Testis (tissue), 5 donors: ENCODE measurements at places on chromosomes 5 and 9. TPM values are rescaled to one million over a fixed set of nuclear protein-coding genes. Genes with fewer than 3 reads are reported as not detected.

- peak; percentile 39 for DNase-seq
These were observed 1188.1 kb downstream of the DTWD2 start for GRCh38 chr5:117800261-117800660.

DNA sequence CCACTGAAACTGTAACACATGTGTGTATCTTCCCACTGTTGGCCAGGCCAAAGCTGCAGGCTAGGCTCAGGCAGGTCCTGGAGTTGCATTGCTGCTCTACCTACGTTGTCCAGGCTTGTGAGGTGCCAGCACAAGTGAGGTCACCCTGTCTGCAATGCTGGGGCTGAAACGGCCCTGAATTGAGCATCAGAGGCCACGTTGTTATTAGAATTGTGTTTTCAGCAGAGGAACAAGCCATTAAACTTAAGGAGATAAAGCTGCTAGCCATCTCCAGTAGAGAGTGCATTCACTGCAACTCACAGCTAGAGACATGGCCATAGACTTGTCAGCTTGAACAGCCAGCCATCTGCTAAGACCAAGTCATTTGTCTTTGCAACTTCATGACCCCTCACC, 191.8 kb downstream of the SEMA6A start:
- no peak for DNase-seq

DNA sequence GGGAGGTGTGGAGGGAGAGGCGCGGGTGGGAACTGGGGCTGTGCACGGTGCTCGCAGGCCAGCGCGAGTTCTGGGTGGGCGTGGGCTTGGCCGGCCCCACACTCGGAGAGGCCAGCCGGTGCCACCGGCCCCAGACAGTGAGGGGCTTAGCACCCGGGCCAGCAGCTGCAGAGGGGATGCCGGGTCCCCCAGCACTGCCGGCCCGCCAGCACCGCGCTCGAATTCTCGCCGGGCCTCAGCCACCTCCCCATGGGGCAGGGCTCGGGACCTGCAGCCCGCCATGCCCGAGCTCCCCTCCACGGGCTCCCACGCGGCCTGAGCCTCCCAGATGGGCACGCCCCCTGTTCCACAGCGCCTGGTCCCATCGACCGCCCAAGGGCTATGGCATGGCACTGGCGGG, 104.6 kb downstream of the GLIS3 start:
- no peak for DNase-seq

Gene EIF4EBP3
- 14.0 TPM for total RNA-seq

DNA sequence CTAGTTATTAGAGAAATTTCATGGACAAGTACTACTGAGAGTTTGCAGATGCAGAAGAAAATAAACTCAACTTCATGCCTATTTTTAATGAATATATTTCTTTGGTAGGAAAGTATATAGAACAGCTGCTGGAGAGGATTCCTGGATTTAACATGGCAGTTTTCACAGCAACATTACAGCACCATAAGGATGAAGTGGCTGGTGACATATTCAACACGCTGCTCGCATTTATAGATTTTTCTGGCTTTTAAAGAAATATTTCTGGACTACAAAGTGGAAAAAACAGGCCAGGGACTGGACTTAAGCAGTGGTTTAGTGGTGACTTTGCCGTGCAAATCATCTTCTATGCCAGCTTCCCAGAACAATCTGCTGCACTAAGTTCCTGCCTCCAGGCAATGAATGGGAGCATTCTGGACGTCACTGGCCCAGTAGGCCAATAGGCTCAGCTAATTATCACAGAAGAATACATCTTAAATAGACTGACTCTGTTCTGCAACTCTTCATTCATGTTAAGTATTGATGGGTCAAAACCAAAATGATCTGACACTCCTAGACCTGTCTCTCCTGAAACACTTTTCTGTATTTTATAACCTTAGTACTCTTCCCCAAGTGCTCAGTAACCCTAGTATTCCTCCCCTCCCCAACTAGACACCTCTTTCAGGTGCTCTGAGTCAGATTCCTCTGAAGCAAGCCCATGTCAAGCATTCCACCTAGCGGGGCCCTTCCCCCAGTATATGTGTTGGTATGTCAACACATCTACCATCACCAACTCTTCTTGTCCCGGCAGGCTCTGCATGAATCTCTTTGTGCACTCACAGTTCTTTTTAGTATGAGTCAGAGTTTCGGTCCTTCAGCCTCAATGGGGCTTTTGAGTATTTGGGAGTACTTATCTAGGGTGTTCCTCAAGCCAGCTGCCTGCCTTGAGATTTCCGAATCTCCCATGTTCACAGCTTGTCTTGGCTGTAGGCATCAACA, 625.5 kb downstream of the CHSY3 start:
- DNase-seq: no peak

- no peak for DNase-seq
These were observed 104.9 kb upstream of the PTPN3 start for GRCh38 chr9:109602987-109603386.

- DNase-seq: no peak
These were observed 118.7 kb downstream of the LPAR1 start for GRCh38 chr9:110919609-110920008.

DNA sequence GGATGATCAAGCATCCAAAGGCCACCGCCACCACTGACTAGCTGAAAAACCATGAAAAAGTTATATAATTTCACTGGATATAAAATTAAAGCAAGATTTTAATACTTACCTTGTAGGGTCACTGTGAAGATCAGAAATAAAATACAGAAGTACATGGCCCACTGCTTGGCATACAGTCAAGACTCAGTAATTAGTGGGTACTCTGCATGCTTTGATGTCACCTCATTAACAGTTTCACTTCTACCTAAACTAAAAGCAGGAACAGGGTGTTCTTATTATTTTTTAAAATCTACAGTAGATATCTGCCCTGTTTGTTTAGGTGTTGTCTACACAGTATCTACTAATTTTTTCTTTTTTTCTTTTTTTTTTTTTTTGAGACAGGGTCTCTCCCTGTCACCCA, 66.4 kb downstream of the NFIB start:
- DNase-seq: no peak

- peak; percentile 66 for DNase-seq
These were observed 57.3 kb upstream of the C6 start for GRCh38 chr5:41270423-41271251.

GRCh38 chr5:129904102-129904666, at the start of gene CHSY3:
CHSY3 (plus strand) TSS chr5:129904465.
- DNase-seq: peak; percentile 86

Gene PIP5K1B
- total RNA-seq: 66.9 TPM

DNA sequence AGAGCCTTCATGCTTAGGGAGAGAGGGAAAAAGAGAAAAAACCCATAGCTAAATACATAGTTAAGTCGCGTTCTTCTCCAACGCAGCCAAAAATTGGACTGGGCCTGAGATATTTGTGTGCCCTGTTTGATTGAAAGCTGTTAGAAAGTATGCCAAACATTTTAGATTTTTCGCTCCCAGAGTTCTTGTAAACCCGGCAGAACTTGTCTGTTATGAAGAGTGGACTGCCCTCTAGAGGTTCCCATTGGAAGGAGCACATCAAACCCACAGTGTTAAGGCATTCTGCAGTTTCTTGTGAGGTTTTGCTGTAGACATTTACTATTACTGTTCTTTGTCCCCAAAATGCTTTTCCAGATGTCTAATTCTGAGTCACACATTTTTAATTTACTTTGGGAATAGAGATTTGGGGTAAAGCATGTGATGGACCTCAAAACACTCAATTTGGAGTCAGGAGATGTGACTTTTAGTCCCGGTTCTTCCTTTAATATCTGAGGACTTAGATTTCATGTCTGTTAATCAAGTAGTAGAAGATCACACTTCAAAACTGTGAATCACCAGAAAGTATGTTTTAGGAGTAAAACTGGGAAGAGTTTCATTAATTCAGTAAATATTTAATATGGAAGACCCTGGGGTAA, 96.6 kb downstream of the PCSK1 start:
- DNase-seq: peak; percentile 92

- DNase-seq: no peak
These were observed 5.4 kb downstream of the IL7R start for GRCh38 chr5:35862126-35862525.

DNA sequence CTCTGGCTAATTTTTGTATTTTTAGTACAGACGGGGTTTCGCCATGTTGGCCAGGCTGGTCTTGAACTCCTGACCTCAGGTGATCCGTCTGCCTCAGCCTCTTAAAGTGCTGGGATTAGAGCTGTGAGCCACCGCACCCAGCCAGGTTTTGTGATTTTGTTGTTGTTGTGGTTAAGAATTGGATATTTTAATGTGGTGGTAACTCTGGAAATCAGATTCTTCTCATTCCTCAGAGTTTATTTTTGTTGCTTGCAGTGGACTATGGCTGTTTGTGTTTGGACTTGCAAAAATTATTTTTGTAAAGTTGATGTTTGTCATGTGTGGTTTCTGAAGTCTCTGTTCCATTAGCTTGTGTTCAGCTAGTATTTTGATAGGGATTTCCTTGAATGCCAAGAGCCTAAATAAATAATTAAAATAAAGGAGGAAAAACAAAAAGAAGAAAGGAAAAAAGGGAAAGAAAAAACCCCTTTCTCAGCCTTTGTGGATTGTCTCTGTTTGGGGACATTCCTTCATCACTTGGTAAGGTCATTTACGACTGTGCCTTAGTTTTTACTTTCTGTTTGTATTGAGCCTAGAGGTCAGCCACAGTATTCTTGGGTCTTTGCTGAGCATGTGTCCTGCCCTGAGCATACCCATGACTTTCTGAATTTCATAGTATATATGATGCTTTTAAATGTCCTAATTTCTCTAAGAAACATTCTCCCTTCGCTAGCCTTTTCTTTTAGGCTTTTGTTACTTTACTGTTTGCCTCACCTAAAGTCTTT, 37.3 kb downstream of the PBX3 start:
- no peak for DNase-seq

- no peak for DNase-seq
These were observed 26.9 kb downstream of the RAI14 start for GRCh38 chr5:34682926-34683623.

Gene SLC6A3
- 1.5 TPM for total RNA-seq

DNA sequence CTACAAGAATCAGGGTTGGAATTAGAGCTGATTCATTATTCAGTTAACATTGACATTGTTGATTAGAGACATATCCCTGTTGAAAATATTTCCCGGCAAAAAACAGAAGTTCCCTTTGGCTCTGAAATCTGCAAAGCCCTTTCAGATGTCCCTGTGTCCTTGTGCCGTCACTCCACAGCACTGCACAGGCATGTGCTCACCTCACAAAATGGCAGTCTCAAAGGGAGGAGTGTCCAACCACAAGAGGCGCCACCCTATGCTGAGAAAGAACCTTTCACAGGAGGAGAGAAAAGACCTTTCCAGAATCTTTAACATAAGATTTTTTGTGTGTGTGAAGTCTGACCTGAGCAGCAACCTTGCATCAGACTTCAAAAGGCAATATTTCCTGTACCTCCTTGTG, 112.8 kb upstream of the PRSS3 start:
- DNase-seq: no peak

Gene SH3RF2
- 378 TPM for total RNA-seq

Gene PDE6A
- total RNA-seq: 4.6 TPM

DNA sequence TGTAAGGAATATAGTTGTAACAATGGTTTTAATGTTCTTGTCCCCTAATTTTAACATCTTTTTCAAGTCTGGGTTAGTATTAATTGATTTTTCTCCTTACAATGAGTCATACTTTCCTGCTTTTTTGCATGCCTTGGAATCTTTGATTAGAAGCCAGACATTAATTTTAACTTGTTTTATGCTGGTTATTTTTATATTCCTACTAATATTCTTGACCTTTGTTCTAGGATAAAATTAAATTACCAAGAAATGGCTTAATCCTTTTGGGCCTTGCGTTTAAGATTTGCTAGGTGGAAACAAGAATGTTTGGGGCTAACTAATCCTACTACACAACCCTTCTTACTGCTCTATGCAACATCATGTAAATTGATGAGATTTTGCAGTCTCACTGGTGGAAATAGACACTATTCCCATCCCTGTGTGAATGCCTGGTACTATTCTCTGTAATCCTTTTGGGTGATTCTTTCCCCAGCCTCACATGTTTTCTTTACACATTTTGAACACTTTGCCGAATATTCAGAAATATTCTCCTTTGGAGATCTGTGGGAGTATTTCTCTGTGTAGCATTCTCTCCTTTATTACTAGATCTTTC, 47.2 kb downstream of the ZCCHC7 start:
- DNase-seq: no peak

Gene SOX30
- 47.7 TPM for total RNA-seq

DNA sequence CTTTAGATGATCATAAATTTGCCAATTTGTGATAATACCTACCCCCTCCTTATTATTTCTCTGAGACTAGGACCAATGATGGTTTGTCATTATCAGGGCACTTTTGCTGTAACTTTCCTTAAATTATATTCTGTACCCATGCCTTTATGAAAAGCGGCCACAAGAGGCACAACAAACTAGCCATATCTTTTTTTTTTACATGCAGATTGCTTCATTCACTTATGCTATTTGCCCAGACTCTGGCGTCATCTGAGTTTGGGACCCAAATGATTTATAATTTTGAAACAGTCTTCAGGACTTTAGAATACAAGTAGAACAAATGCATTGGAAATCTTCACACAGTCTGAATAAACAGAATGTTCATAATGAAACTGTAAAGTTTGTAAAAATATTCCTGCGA, 408.1 kb downstream of the MAT2B start:
- no peak for DNase-seq

GRCh38 chr9:22244139-22245011, 202.2 kb upstream of the DMRTA1 start:
- peak; percentile 21 for DNase-seq

DNA sequence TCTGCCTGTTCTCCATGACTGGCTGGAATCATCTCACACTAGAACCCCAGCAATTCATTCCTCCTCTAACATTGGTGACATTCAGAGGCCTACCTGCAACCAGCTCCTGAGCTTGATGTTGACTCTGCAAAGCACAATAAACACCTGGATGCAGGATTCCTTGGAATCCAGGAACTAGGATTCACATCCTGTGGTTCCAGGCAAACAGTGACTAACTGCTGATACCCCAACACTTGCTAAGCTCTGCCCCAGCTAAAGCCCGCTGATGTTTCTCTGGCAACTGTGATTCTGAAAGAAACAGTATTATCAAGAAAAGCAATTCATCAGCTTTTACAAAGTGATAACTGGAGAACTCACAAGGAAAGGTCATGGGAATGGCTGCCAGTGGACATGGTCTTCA, 29.2 kb downstream of the SUSD1 start:
- no peak for DNase-seq

DNA sequence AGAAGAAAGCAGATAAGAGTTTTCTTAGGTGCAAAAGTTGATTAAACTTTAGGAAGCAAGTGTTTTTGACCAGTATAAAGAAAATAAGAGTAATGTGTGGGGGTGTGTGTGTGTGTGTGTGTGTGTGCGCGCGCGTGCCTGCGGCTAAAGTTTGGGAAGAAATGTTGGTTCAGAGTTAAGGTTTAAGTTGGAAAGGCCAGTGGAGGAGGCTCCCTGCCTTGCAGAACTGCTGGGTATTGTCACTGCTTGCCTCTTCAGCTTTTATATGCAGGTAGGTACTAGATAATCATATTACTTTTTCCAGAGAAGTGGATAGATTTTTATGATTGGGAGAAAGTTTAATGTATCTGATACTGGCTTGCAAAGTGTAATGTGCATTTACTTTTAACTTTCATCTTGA, 2.0 kb downstream of the PIK3R1 start:
- DNase-seq: peak; percentile 23

GRCh38 chr5:82793808-82794419, 283.3 kb downstream of the TMEM167A start:
- peak; percentile 60 for DNase-seq

- no peak for DNase-seq
These were observed 3.5 kb upstream of the AIF1L start for GRCh38 chr9:131092548-131093440.
